Ecto neural progenitor cell (in vitro differentiated cells): ENCODE measurements at places on chromosomes 16 and 17.

- DNase-seq: no peak
These were observed 910 bp upstream of the RAMP2 start for GRCh38 chr17:42759982-42760651.

DNA sequence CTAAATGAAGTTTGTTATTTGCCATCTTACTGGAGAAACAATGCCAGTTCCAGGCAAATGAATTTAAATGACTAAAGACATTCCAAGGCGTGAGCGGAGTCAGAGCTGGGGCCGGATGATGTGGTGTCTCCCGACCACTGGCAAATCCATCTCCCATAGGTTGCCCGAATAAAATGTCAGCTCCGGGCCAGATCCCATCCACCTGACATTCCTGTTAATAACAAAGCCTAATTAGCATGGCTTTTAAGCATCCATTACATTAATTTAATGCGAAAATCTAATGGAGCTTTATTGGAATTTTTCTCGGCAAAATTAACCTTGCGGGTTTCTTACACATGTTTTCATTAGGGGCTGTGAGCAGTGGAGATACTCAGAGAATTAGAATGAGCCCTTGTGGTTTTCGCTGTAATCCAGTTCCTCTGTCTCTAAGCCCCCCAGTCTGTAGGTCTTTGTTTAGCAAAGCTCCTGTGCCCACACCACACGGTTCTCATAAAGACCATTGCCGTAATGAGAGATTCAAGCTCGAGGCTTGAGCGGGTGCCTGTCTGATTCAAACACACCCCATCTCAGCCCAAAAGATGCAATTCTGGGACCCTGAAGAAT lies 123.3 kb downstream of the CCT6B start:
- no peak for DNase-seq

GRCh38 chr17:49132699-49133364 lies at the start of gene B4GALNT2:
B4GALNT2 (plus strand) TSS chr17:49132769; CDS start chr17:49132793, 24 bp downstream.
- DNase-seq: peak; percentile 73

DNA sequence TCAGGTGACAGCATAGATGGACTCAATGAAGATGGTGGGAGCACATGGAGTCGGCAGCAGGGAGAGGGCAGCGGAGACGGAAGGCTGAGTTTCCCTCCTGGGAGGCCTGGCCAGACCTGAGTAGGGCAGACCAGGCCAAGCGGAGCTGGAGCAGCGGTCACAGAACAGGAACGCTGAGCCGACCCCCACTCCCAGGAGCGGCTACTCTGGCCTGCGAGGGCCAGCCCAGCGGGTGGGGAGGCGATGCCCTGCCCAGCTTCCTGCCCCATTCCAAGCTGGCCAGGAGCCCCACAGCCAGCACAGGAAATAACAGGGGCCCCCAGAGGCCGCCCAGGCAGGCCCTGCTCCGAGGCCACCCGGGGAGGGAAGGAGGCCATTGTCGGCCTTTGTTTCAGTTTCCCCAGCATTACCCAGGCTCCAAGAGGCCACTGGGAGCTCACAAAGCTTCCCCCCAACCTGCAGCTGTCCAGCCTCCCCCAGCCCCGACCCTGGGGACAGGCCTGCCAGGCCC lies 79.8 kb downstream of the ZNF423 start:
- DNase-seq: peak; percentile 75

- no peak for DNase-seq
These were observed 277.1 kb downstream of the CEP112 start for GRCh38 chr17:65914784-65915342.

- DNase-seq: no peak
These were observed 50.6 kb upstream of the STH start for GRCh38 chr17:45948498-45948880.

GRCh38 chr17:15388356-15389041 lies 47.1 kb upstream of the TEKT3 start:
- peak; percentile 36 for DNase-seq

DNA sequence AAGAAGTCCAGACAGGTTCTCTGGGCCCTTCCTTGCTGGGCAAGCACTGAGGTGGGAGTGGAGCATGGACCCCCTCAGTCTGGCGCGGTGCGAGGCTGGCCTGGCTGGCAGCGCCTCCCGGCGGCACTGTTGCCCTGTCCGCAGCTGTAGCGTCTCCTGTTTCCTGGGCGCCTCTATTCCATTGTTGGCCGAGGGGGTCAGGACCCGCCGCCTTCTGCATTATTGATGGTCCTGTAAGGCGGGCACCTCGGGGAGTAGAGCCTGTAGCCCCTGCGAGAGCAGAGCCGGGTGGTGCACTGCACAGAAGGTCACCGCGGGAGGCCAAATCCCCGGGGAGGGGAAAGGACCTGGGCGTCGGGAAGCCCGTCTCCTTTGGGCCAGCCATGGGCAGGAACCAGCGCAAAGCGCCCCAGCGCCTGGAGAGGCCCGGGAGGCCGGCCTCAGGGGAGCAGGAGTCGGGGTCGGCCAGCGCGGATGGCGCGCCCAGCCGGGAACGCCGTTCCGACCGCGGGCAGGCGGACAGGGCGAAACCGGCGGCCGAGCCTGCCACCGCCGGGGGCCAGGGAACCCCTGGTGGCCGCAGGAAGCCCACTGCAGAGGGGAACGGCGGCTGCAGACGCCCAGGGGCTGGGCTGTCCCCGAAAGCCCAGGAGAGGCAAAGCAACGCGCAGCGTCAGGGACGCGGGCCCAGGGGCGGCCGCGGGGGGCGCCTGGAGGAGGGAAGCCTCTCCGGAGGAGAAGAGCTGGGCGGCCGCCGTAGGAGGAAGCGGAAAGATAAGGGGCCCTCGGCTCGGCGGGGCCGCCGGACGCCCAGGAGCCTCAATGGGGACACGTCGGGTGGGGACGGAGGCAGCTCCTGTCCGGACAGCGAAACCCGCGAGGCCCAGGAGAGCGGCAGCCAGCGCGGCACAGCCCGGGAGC lies at the start of gene MYO15B:
Gene MYO15B (plus strand): TSS at position 126 of the 921 bp plus-strand sequence. CDS start 258 bp downstream, at position 384.
- DNase-seq: peak; percentile 86

GRCh38 chr17:64202683-64203344 lies 60.2 kb downstream of the TEX2 start:
- DNase-seq: no peak

- DNase-seq: no peak
These were observed 586.3 kb downstream of the KCNJ18 start for GRCh38 chr17:22278302-22279275.

- no peak for DNase-seq
These were observed 89.6 kb upstream of the MAF start for GRCh38 chr16:79690159-79690558.

GRCh38 chr16:73956587-73957494 lies 339.8 kb upstream of the PSMD7 start:
- DNase-seq: peak; percentile 55

DNA sequence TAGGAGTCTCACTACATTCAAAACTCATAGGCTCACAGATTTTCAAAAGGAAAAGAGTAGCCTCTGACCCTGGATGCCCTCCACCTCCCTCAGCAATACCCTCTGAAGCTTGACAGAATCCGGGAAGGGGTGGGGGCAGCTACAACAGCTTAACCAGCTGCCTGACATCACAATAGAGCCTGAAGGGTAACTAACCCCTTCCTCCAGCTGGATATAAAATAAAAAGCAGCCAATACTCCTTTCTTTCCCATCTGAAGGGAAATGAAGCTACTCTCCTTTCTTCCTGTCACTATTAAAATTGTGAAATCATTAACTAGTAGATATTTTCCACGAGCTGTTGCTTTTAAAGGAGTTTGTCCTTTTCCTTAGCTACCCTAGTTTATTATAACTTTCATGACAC lies 24.0 kb downstream of the USP31 start:
- DNase-seq: no peak

DNA sequence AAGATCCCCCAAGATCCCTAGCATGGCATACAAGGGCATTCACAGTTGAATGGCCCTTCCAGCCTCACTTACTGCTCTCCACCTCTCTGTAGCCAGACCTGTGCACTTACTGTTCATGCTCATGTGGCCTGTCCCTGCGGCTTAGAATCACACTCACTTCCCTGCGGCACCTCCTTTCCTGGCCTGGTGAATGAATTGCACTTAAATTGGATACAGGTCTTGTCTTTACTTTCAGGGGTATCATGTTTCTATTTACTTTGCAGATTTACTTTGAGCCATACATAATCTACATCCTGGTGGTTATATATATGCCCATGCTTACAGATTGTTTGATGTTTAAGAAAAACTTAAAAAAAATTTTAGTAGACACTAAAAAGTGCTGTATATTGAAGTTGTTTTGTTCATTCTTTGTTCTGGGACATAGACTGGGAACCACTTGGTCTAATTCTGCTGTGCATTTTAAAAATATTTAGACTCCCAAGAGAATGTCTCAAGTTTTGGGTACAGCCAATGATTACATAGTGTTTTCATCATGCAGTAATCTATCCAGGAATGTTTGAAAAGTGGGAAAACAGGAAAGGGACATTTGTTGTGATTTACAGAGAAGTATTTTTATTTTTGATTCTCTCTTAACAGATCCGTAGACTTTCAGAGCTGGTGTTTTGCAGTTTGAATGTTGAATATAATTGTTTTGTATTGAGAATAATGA lies 63.9 kb downstream of the NUP88 start:
- DNase-seq: no peak

DNA sequence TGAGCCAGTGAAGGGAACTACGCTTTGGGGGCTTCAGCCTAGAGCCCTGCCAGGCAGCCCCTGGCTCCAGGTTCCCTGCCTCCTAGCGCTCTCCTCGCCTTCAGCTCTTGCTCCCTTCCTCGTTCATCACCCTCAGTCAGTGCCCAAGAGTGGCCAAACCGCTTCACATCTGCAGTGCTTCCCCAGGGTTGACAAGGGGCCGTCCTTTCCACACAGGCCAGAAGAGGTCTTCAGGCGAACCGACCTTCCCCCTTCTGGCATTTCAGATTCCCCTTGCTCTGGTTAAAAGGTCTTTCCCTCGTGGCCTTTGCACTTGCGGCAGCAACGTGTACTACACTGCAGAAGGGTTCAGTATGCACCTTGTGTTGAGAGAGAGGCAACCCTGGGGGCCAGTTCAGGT lies 4.1 kb downstream of the RASD1 start:
- peak; percentile 51 for DNase-seq

GRCh38 chr16:73113336-73113735 lies 65.4 kb upstream of the ZFHX3 start:
- no peak for DNase-seq

- no peak for DNase-seq
These were observed 7.4 kb downstream of the CBFB start for GRCh38 chr16:67036323-67036741.
